ENCODE measurements at places on chromosomes 6 and 20.

DNA sequence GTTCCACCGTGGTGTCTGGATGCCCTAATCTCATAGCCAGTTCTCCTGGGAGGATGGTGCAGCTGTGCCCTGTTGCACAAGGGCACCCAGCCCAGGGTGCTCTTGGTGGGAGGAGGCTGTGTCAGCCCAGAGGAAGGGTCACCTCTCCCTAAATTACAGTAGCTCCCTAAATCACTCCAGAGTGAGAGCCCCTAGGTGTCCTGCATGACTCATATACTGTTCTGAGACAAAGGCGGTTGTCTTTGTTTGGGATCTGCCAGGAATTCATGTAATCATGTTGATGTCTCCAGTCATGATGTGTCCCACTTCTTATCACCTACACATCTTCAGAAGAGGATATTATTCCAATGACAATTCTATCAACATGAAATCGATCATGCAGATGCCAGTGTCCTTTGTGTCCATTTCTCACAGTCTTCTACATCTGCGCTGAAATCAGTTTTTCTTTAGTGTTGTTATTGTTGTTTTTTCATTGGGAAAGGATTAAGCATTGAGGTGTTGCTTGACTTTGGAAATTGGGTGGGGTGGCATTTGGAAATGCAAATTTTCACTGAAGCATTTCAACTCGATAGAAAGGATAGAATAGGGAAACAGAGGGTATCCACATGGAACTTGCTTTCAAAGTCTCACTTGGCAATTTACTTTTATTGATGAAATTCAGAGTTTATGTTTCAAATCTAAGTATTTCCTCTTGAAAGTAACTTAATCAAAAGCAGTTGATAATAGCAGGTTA is 19.5 kb downstream of the PERP start:
- DNase-seq, result no peak

- DNase-seq, result no peak
These were observed 44.1 kb upstream of the TOP1 start for GRCh38 chr20:40984496-40984895.

GRCh38 chr6:146289816-146290588 is 253.6 kb upstream of the RAB32 start:
- DNase-seq, result no peak

GRCh38 chr6:123276546-123276980 is 280.5 kb downstream of the CLVS2 start:
- no peak for DNase-seq

DNA sequence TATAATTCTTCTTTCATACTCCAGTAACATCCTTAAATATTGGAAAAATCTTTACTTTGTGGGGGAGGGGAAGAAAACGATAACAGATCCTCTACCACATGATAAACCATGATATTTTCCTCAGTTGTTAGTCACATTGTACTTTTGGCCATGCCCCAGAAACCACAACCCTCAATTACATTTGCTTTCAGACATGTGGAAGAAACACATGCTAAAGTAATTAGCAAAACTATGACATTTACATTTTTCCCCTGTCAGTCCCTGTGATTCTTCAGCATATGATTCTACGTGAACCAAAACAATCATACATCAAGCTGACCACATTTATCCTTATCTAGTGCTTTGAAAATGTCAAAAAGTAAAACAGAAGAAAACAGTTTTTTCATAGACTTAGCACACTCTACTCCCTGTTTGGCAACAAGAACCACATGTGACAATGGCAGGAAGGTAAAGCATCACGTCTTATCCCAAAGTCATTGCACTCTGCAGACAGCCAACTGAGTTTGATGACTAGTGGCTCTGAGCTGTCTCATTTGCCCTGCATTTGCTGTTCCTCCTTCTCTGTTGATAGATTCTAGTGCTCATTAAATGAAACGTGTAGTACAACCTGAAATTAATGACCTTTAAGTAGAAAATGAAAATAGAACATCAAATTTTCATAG is 505.8 kb upstream of the MARCKS start:
- no peak for DNase-seq

DNA sequence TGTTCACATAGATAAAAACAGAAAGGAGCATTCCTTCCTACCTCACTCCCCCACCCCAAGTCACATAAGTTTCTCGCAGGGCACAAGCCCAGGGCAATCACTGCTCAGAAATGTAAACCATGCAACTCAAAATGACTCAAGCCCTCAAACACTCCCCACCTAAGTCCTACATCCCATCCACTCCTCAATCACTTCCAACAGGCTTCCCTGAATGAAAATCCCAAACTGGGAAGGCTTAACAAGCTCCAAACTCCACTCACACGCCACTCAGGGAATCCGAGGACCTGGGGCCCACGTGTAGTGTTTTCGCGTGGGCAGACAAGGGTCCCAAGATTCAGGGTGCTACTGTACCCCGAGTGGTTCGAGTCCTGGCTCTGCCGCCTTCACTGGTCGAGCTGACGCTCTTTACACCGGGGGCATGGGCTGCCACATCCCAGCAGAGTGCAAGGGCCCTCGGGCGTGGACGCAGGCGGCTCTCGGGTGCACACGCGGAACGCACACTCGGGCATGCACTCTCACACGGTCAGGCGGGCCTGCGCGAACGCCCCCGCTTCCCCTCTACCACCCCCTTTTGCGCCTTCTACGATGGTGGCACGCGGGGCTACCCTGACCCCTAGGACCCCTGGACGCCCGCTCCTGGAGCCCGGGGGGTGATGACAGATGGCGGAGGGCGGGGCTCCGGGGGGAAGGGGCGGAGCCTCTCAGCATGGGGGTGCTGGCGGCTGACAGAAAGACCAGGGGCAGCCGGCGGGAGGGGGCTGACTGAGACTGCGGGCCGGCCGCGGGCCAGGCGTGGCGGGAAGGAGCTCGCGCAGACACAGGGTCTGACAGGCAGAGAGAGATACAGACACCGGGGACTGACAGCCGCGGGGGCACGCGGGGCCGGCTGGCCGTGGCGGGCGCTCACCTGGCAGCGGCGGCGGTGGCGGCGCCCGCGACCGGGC is 657 bp downstream of the ZHX3 start:
- peak; percentile 59 for DNase-seq

GRCh38 chr20:60063048-60063451 is 104.8 kb downstream of the CDH26 start:
- DNase-seq, result no peak

GRCh38 chr6:87430499-87430898 is 22.7 kb downstream of the CFAP206 start:
- DNase-seq, result no peak

DNA sequence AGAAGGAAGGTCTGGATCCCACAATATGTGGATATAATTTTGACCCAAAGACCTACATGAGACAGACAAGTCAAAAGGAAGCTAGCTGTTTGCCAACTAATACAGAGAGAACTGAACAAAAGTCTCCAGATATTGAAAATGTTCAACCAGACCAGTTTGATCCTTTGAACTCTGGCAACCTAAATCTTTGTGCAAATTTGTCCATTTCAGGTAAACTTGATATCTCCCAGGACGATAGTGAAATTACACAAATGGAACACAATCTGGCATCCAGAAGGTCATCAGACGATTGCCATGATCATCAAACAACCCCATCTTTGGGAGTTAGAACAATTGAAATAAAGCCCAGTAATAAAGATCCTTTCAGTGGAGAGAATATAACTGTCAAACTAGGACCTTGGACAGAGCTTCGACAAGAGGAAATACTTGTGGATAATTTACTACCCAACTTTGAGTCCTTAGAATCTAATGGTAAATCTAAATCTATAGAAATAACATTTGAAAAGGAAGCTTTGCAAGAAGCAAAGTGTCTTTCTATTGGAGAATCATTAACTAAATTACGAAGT is 41.9 kb upstream of the SDHAF4 start:
- DNase-seq, result no peak

GRCh38 chr20:59823491-59824259 is 109.8 kb downstream of the SYCP2 start:
- no peak for DNase-seq

DNA sequence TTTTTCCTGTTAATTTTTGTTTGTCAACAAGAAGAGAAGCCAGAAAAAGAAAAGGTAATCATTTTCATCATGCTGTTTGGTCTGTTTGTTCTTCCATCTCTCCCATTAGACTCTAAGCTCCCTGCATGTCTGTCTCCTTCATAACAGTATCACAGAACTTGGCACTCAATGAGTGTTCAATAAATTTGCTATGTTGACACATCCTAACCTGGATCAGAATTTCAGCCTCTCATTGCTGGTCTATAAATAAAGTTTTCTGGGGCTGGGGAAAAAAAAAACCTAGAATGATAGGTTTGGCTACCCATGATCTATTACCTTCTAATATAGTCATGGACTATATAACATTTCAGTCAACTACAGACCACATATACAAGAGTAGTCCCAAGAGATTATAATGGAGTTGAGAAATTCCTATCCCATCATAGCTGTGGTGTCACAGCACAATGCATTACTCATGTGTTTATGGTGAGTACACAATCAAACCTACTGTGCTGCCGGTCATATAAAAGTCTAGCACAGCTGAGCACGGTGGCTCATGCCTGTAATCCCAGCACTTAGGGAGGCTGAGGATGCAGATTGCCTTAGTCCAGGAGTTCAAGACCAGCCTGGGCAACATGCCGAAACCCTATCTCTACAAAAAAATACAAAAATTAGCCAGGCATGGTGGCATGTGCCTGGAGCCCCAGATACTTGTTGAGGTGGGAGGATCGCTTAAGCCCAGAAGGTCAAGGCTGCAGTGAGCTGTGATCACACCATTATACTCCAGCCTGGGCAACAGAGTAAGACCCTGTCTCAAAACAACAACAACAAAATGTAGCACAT is 5.9 kb downstream of the NUDT3 start:
- DNase-seq, result no peak

- DNase-seq, result peak; percentile 33
These were observed 66.2 kb upstream of the SNX9 start for GRCh38 chr6:157756708-157757429.

DNA sequence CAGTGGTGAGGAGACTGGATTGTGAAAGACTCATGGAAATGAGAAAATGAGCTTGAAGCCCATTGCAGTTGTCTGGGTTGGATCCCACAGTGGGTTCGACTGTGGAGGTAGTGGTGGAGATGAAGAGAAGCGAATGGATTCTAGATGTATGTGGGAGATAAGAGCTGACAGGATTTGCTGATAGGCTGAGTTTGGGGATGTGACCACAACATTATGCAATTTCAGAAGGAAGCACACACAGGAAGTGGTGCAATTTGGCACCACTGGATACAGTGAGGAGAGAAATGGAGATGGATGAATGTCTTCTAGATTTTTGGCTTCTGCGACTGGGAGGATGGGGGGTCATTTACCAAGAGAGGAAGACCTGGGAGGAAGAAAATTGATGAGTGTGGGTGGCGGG is 64.4 kb upstream of the MAFB start:
- no peak for DNase-seq

GRCh38 chr6:3454273-3455010 is 2.4 kb downstream of the SLC22A23 start:
- no peak for DNase-seq

DNA sequence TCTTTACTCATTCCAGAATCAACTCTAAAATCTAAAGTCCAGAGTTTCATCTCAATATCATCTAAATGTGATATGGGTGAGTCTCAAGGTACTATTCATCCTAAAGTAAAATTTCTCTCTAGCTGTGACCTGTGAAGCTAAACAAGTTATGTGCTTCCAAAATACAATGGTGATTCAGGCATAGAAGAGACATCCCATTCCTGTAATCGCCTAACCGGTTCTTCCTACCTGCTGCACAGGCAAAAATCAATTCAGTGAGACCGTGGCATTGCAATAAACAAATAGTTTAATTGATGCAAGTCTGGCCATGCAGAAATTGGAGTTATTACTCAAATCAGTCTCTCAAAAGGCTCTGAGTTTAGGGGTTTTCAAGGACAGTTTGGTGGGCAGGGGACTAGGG is 232.8 kb downstream of the UBE3D start:
- no peak for DNase-seq

DNA sequence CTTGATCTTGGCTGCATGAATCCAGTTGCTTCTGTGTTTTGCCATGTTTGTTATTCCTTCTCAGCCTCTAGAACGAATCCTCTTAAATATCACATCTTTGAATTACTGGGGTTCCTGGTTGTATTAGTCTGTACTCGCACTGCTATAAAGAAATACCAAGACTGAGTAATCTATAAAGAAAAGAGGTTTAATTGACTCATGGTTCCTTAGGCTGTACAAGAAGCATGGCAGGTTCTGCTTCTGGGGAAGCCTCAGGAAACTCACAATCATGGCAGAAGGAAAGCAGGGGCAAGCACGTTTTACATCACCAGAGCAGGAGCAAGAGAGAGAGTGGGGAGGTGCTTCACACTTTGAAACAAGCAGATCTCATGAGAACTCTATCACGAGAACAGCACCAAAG is 18.0 kb upstream of the BFSP1 start:
- DNase-seq, result no peak

DNA sequence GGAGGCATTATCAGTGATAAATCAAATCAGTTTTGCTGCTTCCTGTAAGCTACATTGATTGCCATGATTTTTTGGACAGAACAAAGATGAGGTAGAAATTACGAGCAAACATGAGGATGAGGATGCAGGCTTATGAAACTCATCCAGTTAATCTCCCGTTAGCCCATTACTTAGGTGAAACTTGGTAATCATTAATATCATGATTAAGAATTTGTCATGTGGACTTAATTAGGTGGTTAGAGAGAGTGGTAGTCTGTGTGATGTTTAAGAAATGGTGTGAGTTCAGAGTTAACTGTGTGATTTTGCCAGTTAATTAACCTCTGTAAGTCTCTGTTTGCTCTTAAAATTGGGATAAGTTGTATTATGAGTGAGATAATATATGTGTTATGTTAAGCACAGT is 62.0 kb downstream of the TSPYL4 start:
- no peak for DNase-seq

DNA sequence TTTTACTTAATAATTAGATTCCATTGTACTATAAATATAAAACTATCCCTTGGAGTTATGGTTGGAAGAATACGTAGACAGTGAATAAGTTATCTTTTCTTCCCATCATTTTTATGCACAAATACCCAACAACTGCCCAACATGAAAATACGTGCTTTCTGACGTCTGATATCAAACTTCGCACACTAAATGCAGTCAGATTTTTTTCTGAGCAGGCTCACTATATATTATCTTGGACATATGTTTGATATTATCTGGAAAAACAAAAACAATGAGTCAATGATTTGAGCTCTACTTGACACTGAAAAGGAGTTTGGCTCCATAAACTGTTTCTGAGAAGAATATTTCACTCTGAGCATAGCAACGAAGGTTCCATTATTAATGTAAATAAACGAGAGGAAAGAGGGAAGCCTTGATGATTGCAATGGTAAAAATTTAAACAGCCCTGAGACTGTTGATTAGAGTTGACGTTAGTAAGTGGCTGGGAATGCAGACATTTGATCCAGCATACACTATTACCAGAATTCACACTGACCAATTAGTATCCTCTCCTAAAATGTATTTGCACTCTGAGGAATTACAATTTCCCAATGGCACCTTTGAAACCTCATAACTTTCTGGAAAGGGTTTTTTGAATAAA is 1090.0 kb downstream of the EPHA7 start:
- DNase-seq, result no peak

GRCh38 chr6:999552-999951 is 306.6 kb upstream of the EXOC2 start:
- DNase-seq, result no peak

Measured in NK-92 treated with Interleukin-12 subunit alpha and Interleukin-12 subunit beta, amount 100 ng/mL, for 24 hours (cell line).